ENCODE measurements at places on chromosomes 1 and 21.
A peak's percentile ranks its signal among the peaks of the same experiment; 100 is the strongest.

- no peak for DNase-seq
Observed at GRCh38 chr1:199667089-199667488, 360.4 kb upstream of the NR5A2 start.

DNA sequence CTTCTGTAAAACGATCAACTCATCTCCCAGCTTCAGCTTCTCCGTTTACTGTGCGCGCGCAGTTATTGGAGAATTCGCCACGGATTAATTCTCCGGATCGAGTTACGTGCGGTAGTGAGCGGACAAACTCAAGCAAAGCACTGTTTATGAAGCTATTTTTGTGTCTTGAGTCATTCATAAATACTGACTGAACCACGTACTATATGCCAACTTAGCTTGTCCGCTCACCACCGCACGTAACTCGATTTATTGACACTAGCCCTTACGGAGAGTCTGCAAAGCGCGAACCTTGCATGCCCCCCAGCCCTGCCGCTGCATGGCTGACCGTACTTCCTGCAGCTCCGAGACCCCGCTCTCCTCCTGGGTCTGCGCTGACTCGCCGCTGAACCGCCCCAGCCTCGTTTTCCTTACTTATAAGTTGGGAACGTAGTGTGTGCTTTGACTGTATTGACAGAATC is 773 bp downstream of the CHD1L start:
- peak; percentile 22 for DNase-seq

GRCh38 chr1:192707978-192708547 is 72.1 kb downstream of the RGS13 start:
- no peak for DNase-seq

GRCh38 chr1:248045209-248045608 is 1.4 kb upstream of the OR2L3 start:
- no peak for DNase-seq

- no peak for DNase-seq
Observed at GRCh38 chr21:43303275-43304178, 123.4 kb downstream of the SIK1 start.

GRCh38 chr1:203318229-203318517 is 12.9 kb downstream of the BTG2 start:
- DNase-seq = no peak

DNA sequence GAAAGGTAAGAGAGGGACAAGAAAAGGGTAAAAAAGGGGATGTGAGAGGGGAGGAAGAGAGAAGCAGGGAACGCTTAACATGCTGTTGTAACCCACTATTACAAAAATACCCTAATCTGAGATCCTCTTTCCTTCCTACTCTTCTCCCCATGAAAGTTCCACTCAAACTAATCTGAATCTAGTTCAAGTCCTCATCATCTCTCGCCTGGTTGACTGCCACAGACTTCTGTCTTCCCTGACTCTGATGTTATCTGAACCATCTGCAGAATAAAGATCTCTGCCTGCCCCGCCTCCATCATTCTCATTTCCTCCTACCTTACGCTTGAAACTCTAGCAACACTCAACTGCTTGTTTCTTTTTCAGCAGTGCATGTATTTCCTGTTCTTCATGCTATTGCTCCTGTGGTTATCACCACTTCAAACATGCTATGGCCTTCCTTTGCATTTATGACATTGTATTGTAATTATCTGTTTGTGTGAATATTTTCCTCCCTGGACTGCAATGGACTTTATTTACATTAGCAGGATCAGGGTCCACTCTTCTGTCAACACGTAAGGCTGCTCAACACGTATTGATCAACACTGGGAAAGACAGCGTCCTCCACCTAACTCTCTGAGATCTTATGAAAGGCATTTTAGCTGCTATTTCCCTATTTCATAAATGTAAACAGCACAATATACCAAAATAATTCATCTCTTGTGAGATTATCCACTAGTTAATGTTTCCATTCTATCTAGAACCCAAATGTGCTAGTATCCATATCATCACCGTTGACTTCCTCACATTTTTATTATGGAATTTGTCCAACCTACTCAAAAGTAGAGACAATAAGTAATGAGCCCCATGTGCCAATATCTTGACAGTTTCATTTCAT is 215.5 kb upstream of the USP25 start:
- DNase-seq = no peak

- no peak for DNase-seq
Observed at GRCh38 chr21:33249331-33250002, 16.7 kb upstream of the IL10RB start.

- no peak for DNase-seq
Observed at GRCh38 chr1:217590598-217590997, 40.3 kb downstream of the GPATCH2 start.

GRCh38 chr1:50268049-50268448 is 155.2 kb downstream of the DMRTA2 start:
- no peak for DNase-seq

DNA sequence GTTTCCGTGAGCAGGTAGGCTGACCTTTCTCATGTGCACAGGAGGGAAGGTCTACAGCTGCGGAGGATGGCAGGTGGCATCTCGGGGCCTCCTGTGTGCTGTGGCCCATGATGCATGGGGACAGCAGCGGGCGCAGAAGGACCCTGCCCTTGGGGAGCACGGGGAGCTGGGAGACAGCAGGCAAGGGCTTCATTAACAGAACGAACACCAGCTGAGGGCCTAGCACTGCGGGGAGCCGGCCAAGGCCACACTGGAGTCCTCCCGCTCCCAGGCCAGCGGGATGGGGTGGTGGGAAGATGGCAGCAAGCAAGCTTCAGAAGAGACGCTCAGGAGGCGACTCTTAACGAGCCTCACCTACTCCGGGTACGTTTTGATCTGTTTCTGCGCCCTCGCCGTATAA is 66.6 kb downstream of the SCCPDH start:
- no peak for DNase-seq

- DNase-seq = no peak
Observed at GRCh38 chr1:54310439-54311328, 95.5 kb downstream of the SSBP3 start.

GRCh38 chr1:4027492-4028138 is 127.5 kb upstream of the C1orf174 start:
- DNase-seq = no peak

DNA sequence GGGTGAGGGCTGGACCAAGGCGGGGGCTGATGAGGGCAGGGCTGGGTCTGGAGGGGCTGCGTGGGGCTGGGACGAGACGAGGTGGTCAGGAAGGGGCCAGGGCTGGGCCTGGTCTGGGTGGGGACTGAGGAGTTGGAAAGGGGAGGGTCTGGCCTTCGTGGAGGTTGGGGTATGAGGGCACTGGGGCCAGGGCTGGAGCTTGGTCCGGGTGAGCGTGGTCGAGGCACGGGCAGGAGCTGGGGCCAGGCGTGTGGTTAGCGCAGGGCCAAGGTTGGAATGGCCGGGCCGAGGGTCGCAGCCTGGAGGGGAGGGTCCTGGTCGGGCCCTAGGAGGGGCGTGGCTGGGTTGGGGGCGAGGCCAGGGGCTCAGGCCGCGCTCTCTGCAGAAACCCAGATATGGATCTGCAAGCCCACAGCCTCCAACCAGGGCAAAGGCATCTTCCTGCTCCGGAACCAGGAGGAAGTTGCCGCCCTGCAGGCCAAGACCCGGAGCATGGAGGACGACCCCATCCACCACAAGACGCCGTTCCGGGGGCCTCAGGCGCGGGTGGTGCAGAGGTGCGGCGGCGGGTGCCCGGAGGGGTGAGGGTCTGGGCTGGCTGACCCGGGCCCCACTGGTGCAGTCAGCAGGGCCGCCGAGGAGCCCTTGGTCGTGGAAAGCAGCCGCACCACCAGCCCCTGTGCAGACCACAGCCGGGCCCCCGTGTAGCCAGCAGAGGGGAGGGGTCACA is 9.0 kb downstream of the TTLL10 start:
- no peak for DNase-seq

DNA sequence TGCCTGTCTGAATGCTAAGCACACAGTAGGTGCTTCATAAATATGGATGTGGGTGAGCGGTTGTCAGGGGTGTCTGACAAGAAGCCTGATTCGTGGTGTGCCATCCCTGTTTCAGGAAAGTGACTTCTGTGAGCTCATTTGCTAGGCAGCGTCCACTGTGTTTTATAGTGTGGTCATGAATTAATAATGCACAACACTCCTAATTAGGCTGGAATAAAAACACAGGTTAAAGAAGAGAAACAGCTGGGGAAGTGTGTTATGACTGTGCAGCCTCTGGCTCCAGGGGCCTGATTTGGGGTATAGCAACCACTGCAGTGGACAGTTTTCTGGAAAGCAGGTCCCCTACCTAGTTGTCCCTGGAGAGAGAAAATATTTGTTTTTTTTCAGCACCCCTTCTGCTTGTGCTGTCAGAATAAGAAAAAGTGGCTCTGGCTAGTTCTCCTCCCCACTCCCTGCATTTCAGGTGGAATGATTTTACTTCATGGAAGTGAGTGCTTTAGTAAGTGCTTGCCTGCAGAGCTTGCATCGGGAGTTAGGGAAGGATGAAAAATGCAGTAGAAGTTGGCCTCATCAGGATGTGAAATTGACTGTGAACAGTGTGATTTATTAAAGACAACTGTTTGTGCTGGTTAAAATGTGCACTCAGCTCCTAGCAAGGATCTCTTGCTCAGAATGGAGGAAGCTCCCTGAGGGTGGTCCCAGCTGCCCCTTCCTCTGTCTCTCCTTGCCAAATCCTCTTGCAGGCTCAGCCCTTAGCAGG is 333.8 kb downstream of the HHAT start:
- no peak for DNase-seq

GRCh38 chr1:200073286-200073637 is 45.8 kb downstream of the NR5A2 start:
- no peak for DNase-seq

GRCh38 chr1:169360415-169360814 is 7.2 kb downstream of the NME7 start:
- no peak for DNase-seq

GRCh38 chr1:36420409-36420808 is 22.7 kb upstream of the LSM10 start:
- peak; percentile 8 for DNase-seq

DNA sequence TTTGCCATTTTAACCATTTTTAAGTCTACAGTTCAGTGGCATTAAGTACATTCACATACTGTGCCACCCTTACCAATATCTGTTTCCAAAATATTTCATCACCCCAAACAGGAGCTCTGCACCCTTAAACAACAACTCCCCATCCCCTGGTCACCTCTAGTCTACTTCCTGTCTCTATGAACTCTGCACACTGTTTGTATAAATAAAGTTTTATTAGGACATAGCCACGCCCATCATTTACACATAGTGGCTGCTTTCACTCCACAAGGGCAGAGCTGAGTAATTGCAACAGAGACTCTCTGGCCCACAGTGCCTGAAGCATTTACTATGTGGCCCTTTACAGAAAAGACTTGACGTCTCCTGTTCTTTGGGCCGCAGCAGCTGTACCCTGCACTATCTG is 30.1 kb downstream of the KCNAB2 start:
- no peak for DNase-seq

GRCh38 chr1:110210604-110211495 is 736 bp downstream of the KCNC4 start:
- DNase-seq = no peak

DNA sequence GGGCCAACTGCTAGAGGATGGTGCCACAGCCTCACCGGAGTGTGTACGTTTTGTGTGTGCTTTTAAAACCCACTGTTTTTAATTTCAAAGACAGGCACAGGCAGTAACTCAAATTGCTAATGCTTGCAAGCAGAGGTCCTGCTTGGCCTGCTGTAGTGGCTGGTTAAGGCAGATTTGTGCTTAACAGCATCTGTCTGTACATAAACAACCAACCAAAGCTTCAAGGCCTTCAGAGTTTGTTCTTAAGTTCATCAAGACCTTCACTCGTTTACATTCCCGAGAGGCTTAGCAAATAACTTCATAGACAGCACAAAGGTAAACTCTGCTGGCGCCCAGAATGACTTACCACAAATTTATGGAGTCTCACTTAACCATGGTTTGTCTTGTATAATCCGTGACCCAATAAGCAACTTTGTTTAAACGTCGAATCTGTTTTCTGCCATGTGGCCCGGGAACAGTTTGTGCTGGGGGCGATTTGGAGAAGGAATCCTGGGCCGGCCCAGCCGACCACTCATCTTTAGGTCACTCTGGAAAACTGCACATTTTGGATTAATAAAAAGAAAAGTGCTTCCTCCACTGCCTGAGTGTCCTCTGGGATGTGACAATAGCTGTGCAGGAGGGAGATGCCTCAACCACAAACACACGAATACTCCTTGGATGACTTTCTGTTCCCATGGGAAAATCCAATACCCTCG is 58.1 kb downstream of the CAPZB start:
- no peak for DNase-seq

DNA sequence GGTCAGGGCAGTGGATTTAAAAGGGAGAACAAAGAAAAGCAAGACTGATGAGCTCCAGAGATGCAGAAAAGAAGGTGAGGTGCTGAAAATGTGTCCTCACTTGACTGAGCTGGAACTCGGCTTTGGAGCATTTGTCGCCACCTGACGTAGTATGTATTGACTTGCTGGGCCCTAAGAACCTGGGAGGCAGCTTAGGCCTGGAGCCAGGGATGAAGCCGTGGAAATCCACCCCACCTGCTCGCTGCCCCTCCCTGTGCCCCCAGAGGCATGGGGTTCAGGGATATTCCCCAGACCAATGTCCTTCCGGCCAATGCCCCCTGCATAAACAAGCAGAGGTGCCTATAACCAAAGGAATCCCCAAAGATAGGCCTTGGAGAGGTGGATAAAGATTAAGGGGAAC is 14.3 kb downstream of the MRAP start:
- no peak for DNase-seq

- DNase-seq = no peak
Observed at GRCh38 chr21:16455526-16455925, 725.7 kb downstream of the USP25 start.

DNA sequence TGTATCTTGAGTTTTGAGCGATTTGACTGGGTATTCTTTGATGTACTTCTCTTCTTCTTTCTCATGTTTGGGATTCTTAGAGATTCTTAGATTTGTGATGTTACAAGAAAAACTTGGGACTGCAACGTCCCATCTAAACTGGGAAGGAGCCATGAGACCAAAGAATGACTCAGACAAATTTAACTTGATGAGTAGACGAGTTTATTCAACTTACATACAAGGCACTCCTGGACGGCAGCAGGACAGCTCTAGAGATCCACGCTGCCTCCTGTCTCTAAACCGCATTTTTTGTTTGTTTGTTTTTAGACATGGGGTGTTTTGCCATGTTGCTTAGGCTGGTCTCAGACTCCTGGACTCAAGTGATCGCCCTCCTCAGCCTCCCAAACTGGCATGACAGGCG is 137.1 kb downstream of the PIK3R3 start:
- DNase-seq = no peak

DNA sequence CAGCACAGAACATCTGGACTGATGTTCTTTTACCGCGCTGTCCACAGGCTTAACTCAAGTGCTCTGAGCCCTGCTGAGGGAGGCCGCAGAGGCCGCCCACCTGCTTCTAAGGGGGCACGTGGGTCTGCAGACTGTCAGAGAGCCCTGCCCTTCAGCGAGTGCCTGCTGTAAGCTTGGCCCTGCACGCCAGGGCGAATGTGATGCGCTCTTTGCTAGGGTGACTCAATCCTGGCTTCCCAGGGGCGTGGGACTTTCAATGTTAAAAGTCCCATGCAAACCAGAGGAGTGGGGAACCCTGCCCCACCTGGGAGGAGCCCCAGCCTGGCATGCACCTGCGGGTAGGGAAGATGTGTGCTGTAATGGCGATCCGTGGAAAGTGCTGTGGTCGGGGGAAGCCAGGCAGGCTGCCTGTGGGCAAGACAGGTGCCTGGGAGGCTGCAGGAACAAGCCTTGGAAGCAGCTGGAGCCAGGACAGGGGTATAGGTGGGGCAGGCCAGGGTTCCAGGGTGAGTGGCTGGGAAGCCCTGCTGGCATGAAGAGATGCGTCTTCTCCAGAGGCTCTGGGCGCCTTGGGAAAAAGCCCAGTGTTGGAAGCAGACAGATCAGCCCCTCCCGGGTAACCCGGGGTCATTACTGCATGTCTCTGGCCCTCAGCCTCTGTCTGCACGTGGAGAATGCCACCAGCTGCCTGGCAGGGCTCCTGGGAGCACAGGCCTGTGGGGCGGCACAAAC is 594 bp upstream of the PANK4 start:
- DNase-seq = peak; percentile 9

All from fibroblast of the conjunctiva (primary cell).